ENCODE measurements at places on chromosomes 12 and 14.

DNA sequence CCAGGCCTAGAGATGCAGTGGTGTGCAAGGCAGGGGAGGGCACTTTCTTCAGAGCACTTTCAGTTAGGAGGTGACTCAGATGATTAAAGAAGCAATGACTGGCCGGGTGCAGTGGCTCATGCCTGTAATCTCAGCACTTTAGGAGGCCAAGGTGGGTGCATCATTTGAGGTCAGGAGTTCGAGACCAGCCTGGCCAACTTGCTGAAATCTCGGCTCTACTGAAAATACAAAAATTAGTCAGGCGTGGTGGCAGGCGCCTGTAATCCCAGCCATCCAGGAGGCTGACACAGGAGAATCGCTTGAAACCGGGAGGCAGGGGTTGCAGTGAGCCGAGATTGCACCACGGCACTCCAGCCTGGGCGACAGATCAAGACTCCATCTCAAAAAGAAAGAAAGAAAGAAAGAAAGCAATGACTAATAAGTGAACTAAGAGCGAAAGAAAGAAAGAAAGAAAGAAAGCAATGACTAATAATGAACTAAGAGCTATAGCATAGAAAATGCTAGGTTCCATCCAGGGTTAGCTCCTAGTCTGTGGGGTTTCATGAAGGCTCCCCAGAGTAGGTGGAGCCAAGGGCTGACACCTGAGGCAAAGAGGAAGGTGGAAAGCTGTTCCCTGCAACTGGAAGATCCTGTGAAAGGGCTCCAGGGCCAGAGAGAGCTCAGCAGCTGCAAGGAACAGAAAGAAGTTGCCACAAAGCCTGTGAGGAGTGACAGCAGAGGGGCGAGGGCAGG, 334.5 kb downstream of the CACNA1C start:
- DNase-seq = peak; percentile 40

- no peak for DNase-seq
Observed at GRCh38 chr14:74038020-74038859, 19.1 kb downstream of the BBOF1 start.

DNA sequence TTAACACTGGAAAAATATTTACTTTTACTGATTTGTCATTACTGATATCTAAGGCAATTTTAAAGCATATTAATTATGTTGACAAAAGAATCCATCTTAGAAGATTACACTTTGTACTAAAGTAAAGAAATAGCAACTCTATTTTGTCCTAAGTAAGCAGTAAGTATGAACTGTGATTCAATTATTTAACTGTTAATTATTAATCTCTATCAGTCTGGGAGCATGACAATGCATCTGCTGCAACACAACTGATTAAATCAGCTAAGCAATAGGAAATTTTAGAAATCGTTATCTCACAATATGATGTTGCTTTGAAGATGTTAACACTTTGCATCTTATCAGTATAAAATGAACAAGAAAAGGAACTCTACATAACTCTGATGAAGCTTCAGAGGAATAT, 172.3 kb downstream of the DPY19L2 start:
- no peak for DNase-seq

DNA sequence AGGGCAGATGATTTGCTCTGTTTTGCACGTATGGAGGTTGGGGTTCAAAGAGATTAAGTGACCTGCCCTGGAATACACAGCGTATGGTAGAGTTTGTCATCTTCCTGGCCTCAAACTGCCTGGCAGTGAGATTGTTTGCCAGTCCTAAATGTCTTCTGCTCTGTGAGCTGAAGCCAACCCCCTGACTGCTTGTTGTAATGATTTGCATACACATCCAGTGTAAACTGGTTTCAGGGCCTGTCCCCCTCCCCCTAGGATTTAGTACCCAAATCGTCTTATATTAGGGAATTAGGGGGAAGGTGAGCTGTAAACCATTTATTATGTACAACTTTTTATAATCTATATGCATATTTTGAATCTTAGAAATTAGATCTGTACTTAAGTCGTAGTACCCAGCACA, 38.4 kb downstream of the AKAP3 start:
- no peak for DNase-seq

DNA sequence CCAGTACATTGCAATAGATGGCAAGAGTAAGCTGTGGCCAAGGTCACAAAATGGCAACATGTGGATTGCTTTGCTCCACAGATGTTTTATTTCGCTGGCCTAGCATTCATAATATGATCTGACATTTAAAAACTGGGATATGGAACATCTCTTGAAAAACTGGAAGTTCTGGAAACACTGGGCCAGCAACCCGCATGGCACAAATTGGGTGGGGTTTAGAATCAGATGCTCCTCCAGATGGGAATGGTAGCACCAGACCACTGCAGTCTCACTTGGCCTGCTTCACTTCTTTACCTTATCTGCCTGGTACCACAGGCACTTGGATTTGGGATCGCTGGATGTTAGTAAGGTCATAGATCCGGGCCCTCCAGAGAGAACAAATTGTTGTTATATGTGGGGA, 10.1 kb downstream of the ZC2HC1C start:
- no peak for DNase-seq

GRCh38 chr12:112066566-112066965, 42.0 kb downstream of the NAA25 start:
- DNase-seq = no peak

GRCh38 chr12:111024205-111024801, 103.9 kb upstream of the MYL2 start:
- peak; percentile 20 for DNase-seq

DNA sequence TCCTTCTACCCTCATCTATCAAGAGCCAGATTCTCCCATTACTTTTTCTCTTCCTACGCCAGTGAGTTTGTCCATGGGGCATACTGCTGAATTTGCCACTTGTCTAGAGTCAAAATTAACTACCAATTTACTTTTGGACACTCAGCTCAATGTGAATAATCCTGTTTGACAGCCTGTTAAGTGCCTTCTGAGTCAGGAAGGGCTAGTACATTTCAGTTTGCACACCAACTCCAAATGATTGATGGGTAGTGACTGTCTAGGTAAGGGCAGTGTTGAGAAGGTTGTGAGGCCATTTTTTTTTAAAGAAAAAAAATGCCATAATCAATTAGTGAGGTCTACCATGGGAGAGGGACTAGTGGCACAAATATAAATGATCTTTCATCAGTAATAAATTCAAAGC, 21.8 kb upstream of the TRIM9 start:
- no peak for DNase-seq

- no peak for DNase-seq
Observed at GRCh38 chr12:57096748-57097553, 8.0 kb downstream of the NAB2 start.

GRCh38 chr14:103427485-103428443, 42.5 kb downstream of the MARK3 start:
- DNase-seq = peak; percentile 21

DNA sequence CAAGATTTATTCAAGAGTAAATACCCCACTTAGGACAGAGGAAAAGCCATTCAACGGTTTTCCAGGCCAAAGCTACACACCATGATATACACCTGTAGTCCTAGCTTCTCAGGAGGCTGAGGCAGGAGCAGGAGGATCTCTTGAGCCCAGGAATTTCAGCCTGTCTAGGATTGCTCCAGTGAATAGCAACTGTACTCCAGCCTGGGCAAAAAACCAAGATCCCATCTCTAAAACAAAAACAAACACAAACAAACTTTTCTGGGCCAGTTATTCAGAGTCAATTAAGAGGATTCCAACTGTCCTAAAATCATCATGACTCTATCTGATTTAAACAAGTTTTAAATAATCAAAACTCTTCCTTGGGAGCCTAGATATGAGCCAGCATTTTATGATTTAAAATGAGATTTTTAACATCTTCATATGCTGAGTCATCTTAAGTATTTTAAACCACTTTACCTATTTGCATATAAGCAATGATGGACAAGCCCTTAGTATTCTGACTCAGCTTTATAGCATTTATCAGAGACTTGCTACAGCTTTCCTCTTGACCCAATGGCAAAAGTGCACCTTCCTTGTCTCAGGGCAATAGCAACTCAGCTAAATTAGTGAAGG, 77.1 kb downstream of the KCNMB4 start:
- DNase-seq = no peak

DNA sequence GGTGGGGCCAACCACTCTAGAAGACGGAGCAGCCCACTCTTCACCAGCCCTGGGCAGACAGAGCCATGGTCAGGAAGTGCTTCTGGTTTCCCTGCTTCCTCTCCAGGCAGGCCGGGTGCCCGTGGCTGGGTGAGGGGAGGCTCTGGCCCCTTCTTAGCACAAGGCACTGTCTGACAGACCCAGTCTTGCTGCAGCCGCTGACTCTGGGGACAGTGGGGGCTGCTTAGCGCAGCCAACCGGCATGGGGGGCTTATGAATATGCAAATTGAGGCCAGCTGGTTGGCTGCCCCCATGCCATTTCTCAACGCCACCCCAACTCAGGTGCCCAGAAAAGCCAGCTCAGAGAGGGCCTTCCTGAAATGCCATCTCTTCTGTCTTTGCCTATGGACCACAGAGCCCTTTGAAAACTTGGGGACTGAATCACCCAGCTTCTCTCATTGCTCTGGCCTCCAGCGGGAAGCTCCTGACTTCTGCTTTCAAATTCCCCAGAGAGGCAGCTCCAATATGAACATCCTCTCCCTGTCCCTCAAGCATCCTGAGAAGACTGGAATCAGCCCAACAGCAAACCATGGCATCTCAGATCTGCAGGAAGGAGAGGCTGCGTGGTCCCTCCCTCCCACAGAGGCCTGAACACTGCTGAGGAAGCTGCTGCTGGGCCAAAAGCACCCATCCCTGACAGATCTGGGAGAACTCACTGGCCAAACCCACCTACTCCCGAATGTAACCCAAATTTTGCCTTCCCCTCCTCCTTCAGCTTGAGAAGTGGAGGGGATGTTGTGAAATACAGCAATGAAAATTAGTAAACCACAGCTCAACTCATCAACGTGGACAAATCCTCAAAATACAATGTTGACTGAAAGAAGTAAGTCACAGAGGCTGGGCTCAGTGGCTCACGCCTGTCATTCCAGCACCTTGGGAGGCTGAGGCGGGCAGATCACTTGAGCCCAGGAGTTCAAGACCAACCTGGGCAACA, at the start of gene PROX2:
PROX2 (minus strand) TSS at position 205 of the 973 bp plus-strand sequence. CDS start 12,311 bp downstream, outside the sequence.
- DNase-seq = no peak

- no peak for DNase-seq
Observed at GRCh38 chr14:78614593-78614992, 444.4 kb downstream of the NRXN3 start.

DNA sequence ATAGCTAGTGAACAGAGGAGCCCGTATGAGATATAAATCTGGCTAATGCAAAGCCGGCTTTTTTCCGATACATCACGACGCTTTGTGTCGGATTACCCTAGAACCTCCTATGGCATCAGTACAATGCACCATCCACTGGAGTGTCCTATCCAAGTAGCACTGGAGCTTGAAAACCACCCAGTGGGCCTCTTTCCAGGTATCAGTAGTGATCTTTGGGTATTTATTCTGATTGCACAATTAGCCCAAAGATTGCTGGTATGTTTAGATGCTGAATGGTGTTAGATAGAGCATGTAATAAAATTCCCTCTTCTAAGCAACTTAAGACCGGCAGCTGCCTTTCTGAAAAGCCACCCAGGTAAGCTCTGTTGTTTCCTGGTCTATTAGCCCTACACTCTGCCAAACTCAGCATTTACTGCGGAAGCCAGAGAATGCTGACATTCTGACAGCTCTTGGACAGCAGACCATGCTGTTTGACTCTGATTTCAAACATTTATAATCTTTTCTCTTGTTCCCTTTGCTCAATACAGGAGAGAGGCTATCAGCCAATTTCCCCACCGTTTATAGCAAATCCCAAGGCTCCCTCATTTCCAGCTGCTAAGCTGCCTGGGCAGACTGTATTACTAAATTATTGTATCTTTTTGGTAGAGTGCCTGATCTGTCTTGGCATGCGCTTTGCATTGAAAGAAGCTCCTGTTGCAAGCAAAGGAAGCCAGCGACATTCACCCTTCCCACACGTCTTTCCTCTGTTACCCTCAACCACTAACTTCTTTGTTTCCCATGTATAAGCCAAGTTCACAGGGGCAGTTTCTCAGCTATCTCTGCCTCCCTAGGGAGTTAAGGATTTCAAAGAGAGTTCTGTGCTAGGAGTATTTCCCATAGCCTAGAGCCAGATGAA, 388.3 kb upstream of the GARIN6 start:
- no peak for DNase-seq

GRCh38 chr14:70822530-70823185, 13.3 kb upstream of the MAP3K9 start:
- DNase-seq = no peak

DNA sequence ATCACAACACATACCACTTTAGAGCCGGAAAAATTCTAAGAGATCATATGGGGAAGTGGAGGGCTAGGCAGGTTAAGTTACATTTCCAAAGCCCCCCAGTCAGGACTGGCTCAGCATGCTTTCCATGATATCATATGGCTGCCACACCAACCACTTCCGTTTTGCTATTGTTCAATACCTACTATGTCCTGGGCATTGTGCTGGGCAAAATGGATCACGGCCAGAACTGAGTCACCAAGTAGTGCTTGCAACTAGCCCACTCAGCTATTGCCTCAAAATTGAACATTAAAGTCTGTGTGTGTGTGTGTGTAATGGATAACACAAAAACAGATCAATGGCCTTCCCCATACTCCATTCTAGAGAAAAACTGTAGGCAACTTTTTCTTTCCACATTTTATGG, 22.7 kb downstream of the WIF1 start:
- DNase-seq = no peak

DNA sequence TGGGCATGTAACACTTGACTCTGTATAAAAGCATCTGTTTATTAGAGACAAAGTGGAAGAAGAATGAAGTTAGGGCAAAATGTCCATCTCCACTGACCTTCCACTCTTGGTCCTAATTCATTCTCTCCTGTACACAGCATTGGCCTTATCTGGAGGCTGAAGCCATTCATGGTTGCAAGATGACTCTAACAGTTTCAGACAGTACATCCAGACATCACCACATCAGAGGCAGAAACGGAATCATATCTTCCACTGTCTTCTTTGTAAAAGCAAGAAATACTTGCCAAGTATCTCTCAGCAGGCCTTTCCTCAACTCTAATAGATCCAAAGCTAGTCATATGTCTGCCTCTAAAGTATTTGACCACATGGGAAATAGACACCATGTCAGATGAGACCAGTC, 41.1 kb downstream of the PTHLH start:
- no peak for DNase-seq

GRCh38 chr12:8590842-8591545, 21.7 kb downstream of the AICDA start:
- no peak for DNase-seq

All from stimulated activated CD4-positive, alpha-beta T cell treated with anti-CD3 and anti-CD28 coated beads, Interleukin-12 subunit alpha, Interleukin-12 subunit beta, amount 100 ng/mL, for 48 hours (primary cell).